ENCODE measurements at places on chromosomes 12 and 14. TPM values are rescaled to one million over a fixed set of nuclear protein-coding genes. Genes with fewer than 3 reads are reported as not detected.

GRCh38 chr12:11685716-11686115, 36.2 kb downstream of the ETV6 start:
- no peak for DNase-seq

DNA sequence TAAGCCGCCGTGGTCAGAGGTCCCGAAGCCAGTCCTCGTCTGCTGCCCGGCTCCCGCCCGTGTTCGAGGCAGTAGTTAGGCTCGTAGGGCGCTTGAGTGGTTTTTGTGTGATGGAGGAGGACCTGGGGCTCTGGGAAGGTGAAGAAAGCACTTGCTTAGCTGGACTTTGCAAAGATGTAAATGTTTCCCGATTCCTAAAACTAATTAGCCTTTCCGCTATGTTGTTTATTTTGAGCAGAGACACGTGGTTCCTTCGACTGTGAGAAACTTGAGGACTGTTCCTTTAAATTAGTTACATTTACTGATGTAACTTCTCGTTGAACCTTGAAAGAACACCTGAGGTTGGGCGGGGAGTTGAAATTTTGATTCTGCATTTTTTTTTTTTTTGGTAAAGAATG, 33.9 kb downstream of the MIA2 start:
- peak; percentile 44 for DNase-seq

DNA sequence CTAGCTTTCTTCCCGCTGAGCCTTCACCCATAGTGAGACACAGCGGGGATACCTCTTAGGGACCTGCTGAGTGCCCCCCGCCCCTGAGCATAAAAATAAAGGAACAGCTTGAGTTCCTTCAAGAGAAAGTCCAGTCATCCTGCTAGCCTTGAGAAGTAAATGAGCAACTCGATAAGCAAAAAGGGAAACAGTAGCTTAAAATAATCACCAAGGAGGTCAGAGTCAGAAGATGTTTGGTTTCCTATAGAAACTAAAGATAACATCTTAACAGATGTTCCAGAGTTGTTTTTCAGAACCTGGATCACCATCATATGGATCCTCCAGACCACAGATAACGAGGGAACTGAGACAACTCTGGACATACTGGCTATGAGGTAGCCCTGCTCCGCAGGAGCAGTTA, 94.0 kb downstream of the BCAT1 start:
- DNase-seq: no peak

DNA sequence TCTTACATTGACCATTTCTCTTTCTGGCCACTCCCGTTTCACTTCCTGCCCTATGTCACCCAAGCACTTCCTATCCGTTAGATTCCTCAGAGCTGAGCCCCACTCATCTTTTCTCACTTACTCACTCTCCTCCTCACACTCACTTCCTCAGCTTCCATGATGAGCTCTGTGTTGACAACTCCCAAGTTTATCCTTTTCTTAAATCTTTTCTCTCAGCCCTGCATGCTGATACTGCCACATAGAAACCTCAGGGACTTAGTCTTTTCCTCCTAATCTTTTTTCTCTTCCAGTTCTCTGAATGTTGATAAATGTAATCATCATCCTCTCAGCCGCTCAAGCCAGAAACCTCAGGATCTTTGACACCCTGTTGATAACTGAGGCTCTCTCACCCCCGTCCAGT, 99.6 kb downstream of the ANO6 start:
- no peak for DNase-seq

GRCh38 chr12:92464911-92465310, 237.9 kb upstream of the PLEKHG7 start:
- no peak for DNase-seq

GRCh38 chr12:29869946-29870345, 86.2 kb upstream of the TMTC1 start:
- no peak for DNase-seq

DNA sequence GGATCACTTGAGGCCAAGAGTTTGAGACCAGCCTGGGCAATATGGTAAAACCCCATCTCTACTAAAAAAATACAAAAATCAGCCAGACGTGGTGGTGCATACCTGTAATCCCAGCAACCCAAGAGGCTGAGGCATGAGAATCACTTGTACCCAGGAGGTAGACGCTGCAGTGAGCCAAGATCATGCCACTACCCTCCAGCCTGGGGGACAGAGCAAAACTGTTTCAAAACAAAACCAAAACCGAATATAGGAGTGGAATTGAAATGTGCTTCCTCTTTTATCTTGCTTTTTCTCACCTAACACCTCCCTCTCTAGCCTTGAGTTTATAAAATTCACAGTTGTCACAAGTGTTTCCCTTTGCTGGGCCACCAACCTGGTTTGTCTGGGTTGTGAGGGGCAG, 181.9 kb downstream of the PAH start:
- DNase-seq: no peak

Gene PIP4P1
- total RNA-seq: 65.6 TPM

Gene GPR132
- total RNA-seq: 94.5 TPM

Gene FOXA1
- 1.0 TPM for total RNA-seq

Gene ZCCHC8
- total RNA-seq: 66.1 TPM

Data from CD4-positive, CD25-positive, alpha-beta regulatory T cell (primary cell).